ENCODE measurements at places on chromosomes 4 and X. TPM values are rescaled to one million over a fixed set of nuclear protein-coding genes. Genes with fewer than 3 reads are reported as not detected.

Gene IQCM
- total RNA-seq, result not detected

Gene CT45A3
- total RNA-seq, result not detected

Gene SMIM10
- 7.6 TPM for total RNA-seq

Gene UGT2A1
- not detected for total RNA-seq

Gene MAGEE1
- total RNA-seq, result 1.5 TPM

DNA sequence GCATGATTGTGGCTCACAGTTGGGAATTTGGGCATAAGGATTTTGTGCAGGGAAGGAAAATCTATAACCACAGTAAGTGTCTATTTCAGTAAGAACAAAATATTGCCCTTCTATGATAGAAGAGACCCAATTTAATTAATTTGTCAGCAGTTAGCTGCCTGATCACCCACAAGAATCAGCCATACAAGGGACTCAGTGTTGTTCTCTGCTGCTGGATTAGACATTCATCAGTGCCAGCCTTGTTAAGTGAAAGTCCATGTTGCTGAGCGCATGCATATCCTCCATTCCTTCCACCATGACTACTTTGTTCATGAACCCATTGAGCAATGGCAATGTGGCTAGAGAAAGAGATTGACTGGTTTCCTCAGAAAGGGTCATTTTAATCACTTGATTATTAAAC lies 125.3 kb upstream of the PDHA2 start:
- DNase-seq, result no peak

DNA sequence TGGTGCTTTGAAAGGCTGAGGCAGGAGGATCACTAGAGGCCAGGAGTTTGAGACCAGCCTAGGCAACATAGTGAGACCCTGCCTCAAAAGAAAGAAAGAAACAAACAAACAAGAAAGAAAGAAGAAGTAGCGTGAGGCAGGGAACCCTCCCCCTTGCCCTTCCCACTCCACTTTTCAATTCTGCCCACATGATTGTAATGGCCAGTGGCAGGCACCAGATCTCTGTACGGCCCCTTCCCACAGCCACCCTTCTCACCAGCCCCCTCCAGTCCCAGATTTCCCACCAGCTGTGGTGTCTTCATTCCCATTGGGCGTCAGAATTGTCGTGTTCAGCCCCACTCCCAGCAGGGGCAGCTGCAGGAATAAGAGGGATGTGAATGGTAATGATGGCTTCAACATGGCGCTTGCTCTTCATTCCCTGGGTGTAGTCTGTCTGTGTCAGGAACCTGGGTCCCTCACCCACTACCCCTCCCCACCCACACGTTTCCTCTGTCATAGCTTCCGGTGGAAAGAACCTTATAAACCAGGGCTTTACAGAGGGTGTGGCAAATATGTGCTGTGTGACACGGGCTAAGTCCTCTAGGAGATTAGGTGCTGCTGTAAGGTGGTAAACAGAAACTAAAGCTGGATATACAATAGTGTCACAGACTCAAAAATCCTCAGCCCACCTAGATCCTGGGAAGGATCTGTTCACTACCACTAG lies at the start of gene IL2RG:
TSS of gene IL2RG (minus strand) at position 437 of the 703 bp plus-strand sequence. CDS start at position 399, 38 bp downstream.
- DNase-seq, result no peak

DNA sequence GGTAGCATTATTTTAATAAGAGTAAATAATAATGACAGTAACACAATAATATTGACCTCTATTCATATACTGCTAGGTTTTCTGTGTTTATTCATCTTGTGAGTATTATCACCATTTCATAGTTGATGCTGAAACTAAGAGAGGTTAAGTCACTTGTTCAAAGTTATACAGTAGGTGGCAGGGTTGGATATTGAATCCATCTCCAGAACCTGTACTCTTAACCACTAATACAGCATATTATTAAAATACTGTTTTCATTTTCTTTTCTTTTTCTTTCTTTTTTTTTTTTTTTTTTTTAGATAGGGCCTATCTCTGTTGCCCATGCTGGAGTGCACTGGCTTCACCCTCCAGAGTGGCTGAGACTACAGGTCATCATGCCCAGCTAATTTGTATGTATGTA lies 7.1 kb upstream of the ELF2 start:
- no peak for DNase-seq

- DNase-seq, result no peak
Observed at GRCh38 chr4:147747787-147748454, 16.0 kb downstream of the ARHGAP10 start.

- DNase-seq, result no peak
Observed at GRCh38 chrX:40147126-40147952, 49.6 kb upstream of the BCOR start.

DNA sequence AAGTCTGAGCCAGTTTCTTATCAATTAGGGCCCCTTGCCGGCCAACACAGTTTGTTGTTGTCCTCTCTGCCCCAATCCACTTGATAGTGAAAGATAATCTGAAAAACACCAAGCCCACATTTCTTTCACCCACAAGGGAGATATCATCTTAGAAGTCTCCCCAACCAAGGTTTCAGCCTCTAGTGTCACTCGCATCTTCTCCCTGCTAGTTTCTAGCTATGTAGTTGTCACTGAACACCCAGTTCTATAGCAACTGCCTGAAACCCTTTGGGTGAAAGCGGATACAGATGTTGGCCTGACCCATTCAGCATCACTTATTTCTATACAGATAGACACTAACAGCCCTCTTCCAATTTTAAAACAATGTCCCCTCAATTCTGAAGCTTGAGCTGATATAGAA lies 116.3 kb downstream of the BMP15 start:
- no peak for DNase-seq
